ENCODE measurements at places on chromosomes 6 and 20.

GRCh38 chr6:133682506-133683307 lies 206.2 kb upstream of the TCF21 start:
- DNase-seq = no peak

DNA sequence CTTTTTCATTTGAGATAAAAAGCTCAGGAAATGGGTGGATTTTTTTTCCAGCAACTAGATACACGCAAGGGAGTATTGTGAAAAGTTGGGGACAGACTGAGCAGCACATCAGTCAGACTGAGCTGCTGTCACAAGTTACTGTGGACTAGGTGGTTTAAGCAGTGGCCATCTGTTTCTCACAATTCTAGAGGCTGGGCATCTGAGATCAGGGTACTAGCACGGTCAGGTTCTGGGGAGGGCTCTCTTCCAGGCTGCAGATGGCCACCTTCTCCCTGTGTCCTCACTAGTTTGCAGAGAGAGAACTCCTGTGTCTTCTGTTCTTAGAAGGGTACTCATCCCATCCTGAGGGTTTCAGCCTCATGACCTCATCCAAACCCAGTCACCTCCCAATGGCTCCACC lies 178.3 kb downstream of the SYNDIG1 start:
- DNase-seq = no peak

DNA sequence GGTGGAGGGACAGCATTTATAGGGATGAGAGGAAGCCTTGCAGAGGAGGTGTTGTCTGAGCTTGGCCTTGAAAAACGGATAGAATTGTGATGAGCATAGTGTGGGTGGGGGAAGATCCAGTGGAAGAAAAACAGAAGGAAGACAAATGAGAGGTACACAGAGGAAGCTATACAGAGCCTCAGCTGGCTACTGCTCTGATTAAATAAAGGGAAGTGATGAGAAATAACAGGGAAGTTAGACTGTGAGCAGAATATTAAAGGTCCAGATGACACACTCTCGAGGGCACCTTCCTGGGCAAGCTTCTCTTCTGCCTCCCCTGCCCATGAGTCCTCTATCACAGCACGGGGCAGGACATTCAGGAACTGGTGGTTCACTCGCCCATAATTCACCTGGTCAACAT lies 182.3 kb downstream of the KIF16B start:
- no peak for DNase-seq

GRCh38 chr6:2061880-2062279 lies 183.5 kb downstream of the GMDS start:
- no peak for DNase-seq

DNA sequence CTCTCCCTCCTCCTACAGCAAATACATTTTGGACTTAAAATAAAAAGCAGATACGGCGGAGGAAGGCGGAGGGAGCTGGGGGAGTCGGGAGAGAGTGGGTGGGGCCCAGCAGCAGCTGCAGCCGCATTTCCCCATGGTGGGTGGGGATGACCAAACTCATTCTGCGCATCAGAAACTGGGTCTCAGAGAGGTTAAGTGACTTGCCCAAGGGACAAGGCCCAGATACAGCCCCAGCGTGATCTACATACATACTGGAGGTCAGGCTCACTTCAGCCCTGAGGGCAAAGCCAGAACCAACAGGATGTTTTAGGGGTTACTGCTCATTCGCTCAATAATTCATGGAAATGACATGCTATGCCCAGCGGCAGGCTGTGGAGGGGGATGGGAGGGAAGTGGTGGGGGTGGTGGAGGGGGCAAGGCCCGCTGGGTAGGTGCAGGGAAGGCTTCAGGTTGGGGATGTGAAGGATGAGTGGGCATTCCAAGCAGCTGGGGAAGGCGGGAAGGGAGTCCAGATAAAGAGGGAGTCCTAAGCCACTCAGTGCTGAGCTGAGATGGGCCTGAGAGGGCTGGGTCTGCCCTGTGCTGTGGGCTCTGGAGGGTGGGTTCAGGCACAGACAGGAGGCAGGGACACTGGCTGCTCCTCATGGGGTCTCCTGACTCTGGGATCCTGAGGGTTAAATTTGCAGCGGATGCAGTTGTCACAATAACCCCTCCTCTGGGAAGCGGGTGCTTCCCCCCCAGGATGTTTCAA lies 31.0 kb downstream of the DLGAP4 start:
- no peak for DNase-seq

GRCh38 chr6:37239526-37239925 lies 18.0 kb upstream of the TBC1D22B start:
- DNase-seq = no peak

DNA sequence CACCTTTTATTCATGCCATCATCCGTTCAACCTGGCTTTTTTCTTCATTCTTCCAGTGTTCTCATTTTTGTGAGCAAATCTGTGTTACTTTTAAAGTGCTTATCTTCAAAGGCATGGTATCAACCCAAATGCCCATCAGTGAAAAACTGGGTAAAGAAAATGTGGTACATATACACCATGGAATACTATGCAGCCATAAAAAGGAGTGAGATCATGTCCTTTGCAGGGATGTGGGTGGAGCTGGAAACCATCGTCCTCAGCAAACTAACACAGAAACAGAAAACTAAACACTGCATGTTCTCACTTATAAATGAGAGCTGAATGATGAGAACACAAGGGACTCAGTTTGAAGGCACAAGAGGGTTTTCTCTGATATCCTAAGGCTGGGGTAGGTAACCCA lies 130.3 kb downstream of the CCDC170 start:
- no peak for DNase-seq

DNA sequence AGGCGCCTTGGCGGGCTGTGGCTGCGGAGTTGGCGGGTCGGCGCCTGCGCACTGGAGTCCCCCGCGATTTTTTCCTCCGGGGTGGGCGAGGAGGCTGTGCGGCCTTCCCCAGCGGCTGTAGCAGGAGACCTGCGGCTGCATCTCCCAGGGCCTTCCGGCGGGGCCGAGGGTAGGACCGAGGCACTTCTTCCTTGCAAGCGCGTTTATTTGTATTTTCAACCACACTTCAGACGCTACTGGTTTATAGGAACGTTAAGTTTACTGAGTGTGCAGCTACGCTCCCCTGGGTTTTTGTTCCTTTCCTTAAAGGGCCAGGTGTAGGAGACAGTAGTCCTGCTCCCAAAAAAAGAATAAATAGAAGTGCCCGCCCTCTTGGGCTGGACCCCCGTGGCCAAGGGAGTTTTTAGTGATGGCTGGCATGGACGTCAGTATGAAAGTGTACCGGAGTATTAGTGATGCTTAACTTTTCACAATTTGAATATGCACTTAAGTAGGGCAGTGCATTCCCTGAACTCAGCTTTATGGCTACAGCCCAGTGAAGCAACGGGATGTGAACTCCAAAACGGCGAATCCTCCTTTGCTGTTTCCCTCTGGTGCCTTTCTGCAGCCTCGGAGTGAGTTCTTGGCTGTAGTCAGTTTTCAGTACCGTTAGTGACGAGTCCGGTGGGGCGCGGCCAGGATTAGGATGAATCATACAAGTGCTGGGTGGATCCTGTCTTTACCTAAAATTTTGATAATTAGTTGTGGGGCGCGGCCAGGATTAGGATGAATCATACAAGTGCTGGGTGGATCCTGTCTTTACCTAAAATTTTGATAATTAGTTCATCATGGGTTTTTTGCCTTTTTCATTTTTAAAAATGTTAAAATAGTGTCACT lies 1.0 kb upstream of the FBXO5 start:
- peak; percentile 37 for DNase-seq

DNA sequence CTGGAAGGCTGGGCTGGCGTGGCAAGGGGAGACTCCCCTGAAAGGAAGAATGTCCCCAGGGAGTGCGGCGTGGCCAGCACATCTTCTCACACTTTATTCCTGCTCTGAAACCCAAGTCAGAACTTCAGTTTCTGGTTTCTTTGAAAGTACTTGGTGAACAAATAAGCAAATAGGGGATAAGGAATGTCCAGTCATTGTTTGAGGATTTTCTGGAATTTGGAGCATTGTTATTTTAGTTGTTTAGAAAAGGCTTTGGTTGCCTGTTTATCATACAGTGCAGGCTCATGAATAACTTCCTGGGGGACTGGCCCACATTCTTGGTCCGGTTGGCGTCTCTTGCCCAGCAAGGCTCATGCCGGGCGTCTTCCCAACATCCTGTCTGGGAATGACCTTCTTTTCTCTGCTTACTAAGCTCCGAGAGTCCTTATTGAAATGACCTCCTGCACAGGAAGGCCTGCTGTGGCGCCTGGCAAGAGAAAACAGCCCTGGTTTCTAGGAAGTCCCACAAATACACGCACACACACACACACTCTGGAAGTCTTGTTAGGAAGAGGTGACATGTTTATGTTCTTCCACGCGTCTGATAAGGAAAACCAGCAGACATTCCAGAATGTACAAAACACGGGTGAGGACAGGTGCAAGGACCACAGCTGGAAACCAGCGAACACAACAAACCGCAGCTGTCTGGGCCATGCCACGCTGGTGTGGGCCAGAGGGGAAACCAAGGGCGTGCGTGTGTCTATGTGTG lies 71.9 kb downstream of the TMEM170B start:
- DNase-seq = peak; percentile 84

DNA sequence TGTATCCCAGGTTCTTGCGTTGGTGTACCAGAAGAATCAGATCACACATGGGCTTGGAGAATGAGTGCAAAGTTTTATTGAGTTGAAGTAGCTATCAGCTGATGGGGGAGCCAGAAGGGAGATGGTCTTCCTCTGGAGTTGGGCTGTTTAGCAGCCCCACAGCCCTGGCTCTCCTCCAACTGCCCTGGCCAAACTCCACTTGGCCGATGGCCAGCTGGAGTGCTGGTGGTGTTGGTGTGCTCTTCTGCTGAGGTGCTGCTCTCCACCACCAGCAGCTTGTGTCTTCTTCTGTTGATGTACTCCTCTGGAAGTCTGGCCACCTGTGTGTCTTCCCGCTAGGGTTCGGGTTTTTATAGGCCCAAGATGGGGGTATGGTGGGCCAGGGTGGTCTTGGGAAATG lies 172.8 kb downstream of the TINAG start:
- no peak for DNase-seq

GRCh38 chr6:14711056-14711703 lies 534.7 kb upstream of the JARID2 start:
- DNase-seq = peak; percentile 76

DNA sequence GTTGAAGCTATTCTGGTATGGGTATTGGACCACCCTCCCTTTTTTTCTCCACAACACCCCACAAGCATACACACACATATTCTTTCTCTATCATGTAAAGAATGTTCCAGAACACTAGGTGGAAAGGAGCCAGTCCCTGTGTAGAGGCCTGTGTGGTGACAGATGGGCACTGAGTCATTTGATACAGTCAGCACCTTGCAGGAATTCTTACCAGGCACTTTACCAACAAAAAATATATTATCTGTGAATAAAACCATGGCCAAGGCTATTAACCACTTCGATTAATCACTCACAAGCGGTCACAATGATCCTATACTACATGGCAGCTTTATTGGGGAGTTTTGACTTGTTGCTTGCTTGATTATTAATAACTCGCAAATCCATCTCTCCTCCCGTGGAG lies 149.5 kb downstream of the BFSP1 start:
- DNase-seq = no peak

GRCh38 chr6:3904518-3904917 lies 55.3 kb downstream of the FAM50B start:
- DNase-seq = no peak

GRCh38 chr6:291697-292505 lies at the start of gene DUSP22:
TSS of gene DUSP22 (plus strand) at chr6:292487. CDS start at chr6:292540, 53 bp downstream.
- DNase-seq = no peak

- no peak for DNase-seq
Measured at GRCh38 chr6:105135907-105136430, 43.8 kb downstream of the POPDC3 start.

DNA sequence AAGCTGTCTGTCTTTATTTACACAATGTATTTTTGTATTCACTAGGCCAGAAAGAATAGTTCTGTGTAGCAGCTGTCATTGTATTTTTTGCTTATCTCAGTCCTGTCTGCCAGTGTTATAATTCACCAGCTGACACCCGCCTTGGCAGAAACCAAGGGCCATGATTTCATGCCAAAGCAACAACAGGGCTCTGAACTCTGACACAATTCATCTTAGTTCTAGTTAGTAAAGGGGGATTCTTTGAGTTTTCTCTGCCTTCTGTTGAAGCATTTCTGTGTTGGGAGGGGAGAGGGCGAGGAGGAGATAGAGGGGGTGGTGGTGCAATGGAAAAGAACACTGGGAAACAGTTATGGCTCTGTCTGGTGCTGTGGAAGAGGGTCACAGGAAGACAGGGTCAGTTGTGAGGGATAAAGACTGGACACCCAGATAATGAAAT lies 684.6 kb upstream of the MARCKS start:
- DNase-seq = no peak

DNA sequence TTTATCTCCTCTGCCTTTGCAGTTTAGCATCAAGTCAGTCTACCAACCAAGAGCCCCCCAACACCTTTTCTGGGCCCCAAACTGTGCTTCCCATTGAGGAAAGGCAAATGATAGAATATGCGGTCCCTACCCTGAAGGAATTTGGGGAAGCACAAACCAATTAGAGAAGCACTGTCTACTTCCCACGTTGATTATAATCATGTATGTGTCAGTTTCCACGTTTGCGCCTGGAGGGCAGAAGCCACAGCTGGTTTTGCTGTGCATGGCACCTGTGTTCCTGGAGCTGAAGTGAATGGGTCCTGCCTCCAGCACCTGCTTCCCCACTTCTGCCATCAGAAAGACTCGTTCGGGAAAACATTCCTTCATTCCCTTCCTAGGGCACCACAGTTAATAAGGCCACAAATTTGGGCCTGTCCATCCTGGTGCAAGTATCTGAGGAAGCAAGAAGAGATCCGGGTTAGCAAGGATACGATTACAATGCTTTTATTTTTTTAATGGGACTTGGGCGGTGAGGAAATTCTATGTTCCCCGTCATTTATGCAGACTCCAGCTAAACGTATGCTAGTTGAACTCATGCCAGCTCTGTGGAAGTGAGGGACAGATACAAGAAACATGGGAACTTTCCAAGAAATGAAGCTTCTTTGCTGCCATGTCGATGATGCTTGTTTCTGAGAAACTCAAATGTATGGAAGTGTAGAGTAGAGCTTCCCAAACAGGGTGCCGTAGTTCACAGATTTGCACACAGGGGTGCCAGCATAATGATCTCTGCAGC lies 333.5 kb downstream of the NRN1 start:
- DNase-seq = no peak

DNA sequence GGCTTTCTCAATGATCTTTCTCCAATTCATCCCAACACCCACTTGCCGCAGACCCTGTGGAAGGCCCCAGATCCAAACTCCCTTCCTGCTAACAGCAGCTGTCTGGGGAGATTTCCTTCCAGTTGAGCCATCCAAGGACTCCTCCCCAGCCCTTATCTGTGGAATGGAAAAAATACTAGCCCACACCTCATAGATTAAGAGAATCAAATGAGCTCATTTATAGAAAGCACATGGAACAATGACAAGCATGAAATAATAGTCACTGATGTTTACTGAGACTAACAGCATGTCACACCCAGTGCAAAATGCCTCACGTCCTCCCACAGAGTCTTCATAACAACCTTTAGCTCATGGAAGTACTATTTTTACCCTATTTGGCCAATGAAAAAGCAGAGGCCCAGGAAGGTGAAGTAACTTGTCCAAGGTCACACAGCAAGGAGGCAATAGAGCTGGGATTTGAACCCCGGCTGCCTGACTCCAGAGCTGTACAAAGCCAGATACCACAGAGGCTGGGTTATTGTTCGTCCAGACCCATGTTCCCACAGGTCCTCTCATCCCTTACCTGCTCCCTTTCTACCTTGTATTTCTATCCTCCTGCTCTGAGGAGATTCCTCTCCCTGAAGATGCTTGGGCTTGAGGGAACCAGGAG lies 23.4 kb upstream of the PTGIS start:
- peak; percentile 38 for DNase-seq

Measured in non-pigmented ciliary epithelial cell (primary cell).